ENCODE measurements at places on chromosomes 12 and 14.

- no peak for DNase-seq
Measured at GRCh38 chr12:123445388-123446332, 9.2 kb upstream of the RILPL2 start.

DNA sequence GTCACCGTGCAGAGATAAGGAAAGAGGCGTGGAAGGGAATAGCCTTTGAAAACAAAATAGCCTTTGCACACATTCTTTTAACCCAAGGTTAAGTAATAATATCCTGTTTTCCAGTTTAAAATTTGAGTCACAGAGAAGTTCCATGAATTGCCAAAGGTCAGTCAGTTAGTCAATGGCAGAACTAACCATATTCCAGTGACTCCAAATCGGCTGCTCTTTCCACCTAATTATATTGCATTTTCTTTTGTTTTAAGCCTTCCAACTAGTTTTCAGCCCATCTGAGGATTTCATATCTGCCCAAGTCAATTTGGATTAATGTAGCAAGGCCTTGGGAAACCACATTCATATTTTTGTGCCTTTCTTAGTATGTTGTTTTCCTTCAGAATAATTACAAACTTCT lies 373.0 kb downstream of the CCDC91 start:
- DNase-seq, result no peak

DNA sequence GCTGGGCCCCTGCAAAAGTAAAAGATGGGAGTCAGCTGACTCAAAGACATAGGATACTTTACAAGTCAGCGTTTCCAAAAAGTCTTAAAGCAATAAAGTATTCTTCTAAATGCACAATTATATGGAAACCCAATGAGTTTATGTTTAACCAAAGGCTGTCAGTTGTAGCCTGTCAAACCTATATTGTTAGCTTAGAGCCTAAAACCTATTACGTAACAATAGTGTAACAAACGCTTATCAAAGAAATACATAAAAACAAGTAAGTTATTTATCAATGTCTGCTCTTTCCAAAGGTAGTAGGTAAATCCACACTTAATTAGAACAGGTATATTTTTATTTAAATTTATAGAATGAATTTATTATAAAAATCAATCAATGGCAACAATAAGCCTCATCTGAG lies 15.9 kb upstream of the SOS2 start:
- DNase-seq, result no peak

DNA sequence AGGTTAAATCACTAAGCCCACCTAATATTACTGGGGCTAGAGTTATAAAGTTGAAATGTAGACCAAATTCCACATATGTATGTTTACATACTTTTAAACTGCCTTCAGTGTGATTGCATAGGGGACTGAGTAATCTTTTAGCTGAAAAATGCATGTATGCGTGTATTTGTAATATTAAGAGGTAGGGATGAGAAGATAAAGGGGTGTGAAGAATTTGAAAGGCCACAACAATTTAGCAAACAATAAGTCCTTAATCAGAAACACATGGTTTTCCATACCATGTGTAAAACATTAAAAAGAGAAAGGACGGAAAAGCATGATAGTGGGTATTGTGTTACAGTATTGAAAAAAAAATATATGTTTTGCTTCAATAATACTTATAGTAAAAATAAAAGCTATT lies 919.9 kb upstream of the FLRT2 start:
- DNase-seq, result no peak

Data from NCI-H2029 (cell line).